CD8-positive, alpha-beta memory T cell (primary cell): ENCODE measurements at places on chromosomes 5 and 9.
A peak's percentile ranks its signal among the peaks of the same experiment; 100 is the strongest.

- H3K4me3 ChIP-seq = no peak overlapping the region
- no peak for DNase-seq
- H3K36me3 ChIP-seq = no peaks in the 10 kb centered on the region
- no peaks in the 10 kb centered on the region for H3K4me1 ChIP-seq
These were observed 56.7 kb upstream of the TAF11L2 start for GRCh38 chr5:17441351-17441750.

- no peak overlapping the region for H3K4me3 ChIP-seq
- no peak for DNase-seq
- no peaks in the 10 kb centered on the region for H3K36me3 ChIP-seq
- H3K27ac ChIP-seq = no peak overlapping the region
These were observed 166.5 kb downstream of the LPAR1 start for GRCh38 chr9:110871736-110872135.

- DNase-seq = no peak
- no peaks in the 10 kb centered on the region for H3K36me3 ChIP-seq
- H3K4me3 ChIP-seq = no peak overlapping the region
- no peak overlapping the region for H3K27ac ChIP-seq
- no peaks in the 10 kb centered on the region for H3K27me3 ChIP-seq
These were observed 594.8 kb downstream of the DMRTA1 start for GRCh38 chr9:23041466-23041865.

DNA sequence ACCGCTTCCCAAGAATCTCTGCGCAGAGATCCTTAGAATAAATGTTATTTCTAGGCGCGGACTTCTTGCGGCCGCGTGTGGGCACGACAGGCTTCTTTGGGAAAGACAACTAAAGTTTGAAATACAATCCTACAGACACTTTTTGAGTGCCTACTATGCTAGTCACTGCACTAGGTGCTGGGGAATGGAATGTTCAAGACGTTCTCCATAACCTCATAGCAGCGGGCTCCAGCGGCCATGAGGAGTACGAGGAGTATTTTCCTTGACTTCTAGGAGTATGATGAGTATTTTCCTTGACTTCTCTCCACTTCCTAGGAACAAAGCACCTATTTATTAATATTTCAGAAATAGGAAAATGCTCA lies 636 bp upstream of the PWWP2A start:
- H3K36me3 ChIP-seq = no peaks in the 10 kb centered on the region
- peak overlapping the region; percentile 70 for H3K4me3 ChIP-seq
- no peak for DNase-seq
